ENCODE measurements at places on chromosomes 2 and 18. TPM values are rescaled to one million over a fixed set of nuclear protein-coding genes. Genes with fewer than 3 reads are reported as not detected.

The ADRA2B gene
- 0.15 TPM for total RNA-seq

DNA sequence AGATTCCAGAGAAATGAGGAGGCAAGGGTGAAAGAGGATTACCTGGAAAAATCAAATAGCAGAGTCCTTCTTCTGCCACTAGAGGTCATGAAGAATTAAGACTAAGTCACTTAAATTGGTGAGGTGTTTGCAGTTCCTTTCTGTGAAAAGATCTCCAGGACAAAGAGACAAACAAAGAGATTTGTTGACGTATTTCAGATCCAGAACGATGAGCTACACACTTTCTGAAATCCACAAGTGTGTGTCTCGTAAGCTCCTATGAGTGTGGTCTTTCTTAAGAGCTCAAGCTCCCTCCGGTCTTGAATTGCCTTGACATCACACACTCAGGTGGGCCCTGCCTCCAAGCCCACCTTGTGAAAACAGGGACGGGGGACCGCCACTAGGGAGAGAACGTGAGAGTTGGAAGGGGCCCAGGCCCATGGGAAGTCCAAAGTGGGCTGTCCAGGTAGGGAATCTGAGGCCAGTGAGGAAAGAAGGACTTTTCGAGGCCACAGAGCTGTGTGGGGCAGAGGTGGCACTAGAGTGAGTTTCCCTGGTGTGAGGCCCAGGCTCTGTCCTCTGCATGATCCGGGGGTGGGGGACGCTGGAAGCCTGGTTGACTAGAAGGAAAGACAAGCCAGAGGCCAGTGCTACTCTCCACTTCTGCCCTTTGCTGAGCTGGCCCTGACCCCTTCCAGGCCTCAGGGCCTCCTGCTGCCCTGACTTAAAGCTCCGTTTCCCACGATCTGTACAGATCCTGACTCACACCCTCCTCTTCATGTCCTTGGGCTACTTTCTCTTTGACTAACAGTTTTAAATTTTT lies 168.1 kb upstream of the NCK2 start:
- no peak for DNase-seq
- H3K4me3 ChIP-seq = no peak overlapping the region
- H3K4me1 ChIP-seq = peaks cover 6% of the 10 kb centered on the region
- H3K27me3 ChIP-seq = no peaks in the 10 kb centered on the region
- no peak overlapping the region for H3K27ac ChIP-seq

DNA sequence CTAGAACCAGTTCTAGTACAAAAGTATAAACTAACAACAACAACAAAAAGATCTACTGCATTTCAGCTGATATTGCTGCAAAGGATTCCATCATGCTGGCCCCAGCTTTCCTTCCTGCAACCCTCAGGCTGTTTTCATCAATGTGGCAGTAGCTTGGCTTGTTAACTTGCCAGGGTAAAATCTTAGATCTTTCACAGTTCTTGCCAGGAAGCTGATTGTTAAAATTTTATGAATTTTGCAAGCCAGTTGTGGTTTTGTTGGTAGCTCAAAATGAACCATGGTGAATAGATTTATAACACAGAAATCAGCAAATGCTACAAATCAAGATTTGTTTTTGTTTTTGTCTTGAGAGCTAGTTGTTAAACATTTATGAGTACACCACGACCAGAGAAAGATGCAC lies 19.3 kb downstream of the CCDC178 start:
- H3K4me3 ChIP-seq = no peak overlapping the region
- no peaks in the 10 kb centered on the region for H3K4me1 ChIP-seq
- H3K27me3 ChIP-seq = no peaks in the 10 kb centered on the region
- no peaks in the 10 kb centered on the region for H3K36me3 ChIP-seq

The NTSR2 gene
- not detected for total RNA-seq

The MAP3K2 gene
- total RNA-seq = 65.7 TPM

GRCh38 chr2:172447811-172448493 lies 20.6 kb downstream of the ITGA6 start:
- H3K4me1 ChIP-seq = peaks cover 12% of the 10 kb centered on the region
- H3K27ac ChIP-seq = no peak overlapping the region
- no peak overlapping the region for H3K4me3 ChIP-seq
- H3K27me3 ChIP-seq = no peaks in the 10 kb centered on the region
- H3K36me3 ChIP-seq = no peaks in the 10 kb centered on the region

DNA sequence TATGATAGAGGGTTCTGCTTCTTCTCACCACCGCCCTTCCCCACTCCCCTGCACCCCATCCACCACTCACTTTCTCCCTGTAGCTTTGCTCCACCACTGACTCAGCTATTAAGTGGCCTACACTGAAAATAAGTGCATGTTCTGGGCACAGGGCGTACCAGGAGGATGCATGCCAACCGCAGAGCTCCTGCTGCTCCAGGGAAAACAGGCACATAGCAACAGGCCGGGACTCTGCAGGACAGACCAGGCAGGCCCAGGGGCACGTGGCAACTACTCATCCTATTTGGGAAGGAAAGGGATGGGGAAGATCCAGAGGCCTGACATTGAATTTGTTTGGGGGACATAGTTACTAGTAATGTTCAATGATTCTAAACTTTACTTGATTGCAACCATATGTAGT lies 28.4 kb downstream of the ARL4C start:
- no peak for DNase-seq
- H3K4me1 ChIP-seq = peaks cover 3% of the 10 kb centered on the region
- no peak overlapping the region for H3K27ac ChIP-seq
- H3K27me3 ChIP-seq = no peaks in the 10 kb centered on the region

DNA sequence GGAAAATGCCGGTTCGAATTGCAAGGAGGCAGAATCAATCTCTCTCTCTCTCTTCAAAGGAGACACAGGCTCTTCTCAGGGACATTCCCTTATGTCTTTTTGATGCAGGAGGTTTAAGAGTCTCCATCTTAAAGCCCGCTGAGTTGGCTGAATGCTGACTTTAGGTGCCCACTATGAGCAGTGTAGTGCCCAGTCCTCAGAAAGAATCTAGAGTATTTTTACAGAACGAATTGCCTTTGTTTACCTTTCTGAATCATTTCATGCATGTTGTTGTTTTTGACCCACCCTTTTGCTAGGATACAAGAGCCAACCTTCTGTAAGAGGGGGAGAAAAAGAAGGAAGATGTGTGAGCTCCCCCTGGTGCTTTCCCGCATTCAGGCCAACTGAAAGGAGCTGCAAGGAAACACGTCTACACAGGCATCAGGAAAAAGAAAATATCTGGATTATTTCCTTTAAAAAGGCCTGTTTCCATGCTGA lies 193.5 kb upstream of the TCF4 start:
- H3K27me3 ChIP-seq = peaks cover 7% of the 10 kb centered on the region
- H3K4me1 ChIP-seq = peaks cover 7% of the 10 kb centered on the region
- H3K27ac ChIP-seq = no peak overlapping the region
- H3K4me3 ChIP-seq = no peak overlapping the region
- no peaks in the 10 kb centered on the region for H3K36me3 ChIP-seq
- no peak for DNase-seq

DNA sequence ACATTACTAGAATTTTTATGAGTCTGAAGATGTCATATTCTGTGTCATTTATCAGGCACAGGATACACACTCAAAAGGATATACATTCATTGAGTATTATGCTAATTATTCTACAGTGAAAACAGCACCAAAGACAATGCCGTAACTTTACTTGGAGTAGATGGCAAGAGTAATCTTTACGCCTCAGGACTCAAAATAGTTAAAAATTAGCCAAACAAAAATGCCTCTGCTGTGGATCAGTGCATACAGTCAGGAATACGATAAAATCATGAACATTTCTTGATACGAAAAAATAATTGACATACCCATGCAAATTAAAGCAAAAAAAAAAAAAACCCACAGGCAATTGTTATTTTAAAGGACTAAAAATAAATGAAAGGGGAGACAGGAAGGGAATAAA lies 129.7 kb downstream of the NETO1 start:
- H3K4me1 ChIP-seq = no peaks in the 10 kb centered on the region
- no peaks in the 10 kb centered on the region for H3K36me3 ChIP-seq
- no peak overlapping the region for H3K27ac ChIP-seq
- no peaks in the 10 kb centered on the region for H3K27me3 ChIP-seq

The OTOS gene
- not detected for total RNA-seq

DNA sequence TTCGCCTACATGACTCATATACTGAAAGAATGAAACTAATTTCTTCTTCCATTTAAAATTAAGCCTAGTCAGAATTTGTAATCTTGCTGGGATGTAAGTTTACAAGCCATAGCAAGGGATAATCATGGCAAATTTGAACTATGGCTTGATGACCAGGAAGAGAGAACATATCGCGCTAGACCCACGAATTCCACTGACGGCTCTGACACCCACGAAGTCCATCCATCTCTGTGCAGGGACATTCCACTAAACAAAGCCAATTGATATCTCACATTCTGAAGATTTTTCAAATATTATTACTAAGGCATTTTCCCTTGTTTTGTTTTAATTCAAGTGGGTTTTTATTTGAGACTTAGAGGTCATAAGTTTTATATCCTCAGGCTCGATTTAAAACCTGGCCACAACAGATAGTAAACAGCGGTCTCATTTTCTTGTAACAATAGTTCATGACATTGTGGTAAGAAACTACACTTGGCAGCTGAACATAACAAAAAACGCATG lies 113.0 kb downstream of the QPCT start:
- no peaks in the 10 kb centered on the region for H3K36me3 ChIP-seq
- H3K27ac ChIP-seq = no peak overlapping the region
- no peak overlapping the region for H3K4me3 ChIP-seq
- no peaks in the 10 kb centered on the region for H3K27me3 ChIP-seq

DNA sequence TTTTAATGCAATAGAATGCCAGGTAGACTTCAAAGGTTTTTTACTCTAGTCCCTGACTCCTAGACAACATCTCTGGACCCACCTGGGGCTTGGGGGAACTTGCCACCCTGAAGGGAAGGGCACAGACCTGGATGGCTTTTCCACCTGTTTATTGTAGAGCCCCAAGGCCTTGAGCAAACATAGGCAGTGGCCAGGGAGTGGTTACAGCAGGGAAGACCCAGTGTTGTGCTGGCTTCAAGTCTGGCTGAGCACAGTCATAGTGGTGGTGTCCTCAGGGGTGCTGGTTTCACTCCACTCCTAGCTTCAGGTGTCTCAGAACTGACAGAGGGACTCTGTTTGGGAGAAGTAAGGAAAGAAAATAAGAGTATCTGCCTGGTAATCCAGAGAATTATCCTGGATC lies 5.5 kb upstream of the SRD5A2 start:
- no peak for DNase-seq
- H3K36me3 ChIP-seq = no peaks in the 10 kb centered on the region
- H3K4me1 ChIP-seq = no peaks in the 10 kb centered on the region
- no peak overlapping the region for H3K27ac ChIP-seq

DNA sequence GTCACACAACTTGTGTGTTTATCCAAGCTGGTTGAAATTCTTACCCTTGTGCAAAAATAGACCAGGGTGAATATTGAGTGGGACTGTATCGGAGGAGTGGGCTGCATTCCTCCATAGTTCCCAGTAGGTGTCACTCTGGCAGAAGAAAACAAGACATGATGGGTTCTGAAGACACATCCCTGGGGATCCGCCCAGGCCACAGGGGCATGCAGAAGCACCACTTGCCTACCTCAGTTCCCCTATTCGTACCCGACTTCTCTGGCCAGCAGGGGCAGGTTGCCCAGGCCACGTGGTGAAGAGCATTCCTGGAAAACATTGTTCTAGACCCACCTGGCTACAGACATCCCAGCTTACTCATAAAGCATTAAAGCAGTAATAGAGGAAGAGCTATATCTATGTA lies 168.2 kb downstream of the FAM210A start:
- H3K27ac ChIP-seq = no peak overlapping the region
- no peak overlapping the region for H3K4me3 ChIP-seq
- DNase-seq = no peak
- H3K27me3 ChIP-seq = no peaks in the 10 kb centered on the region
- no peaks in the 10 kb centered on the region for H3K36me3 ChIP-seq
- H3K4me1 ChIP-seq = peaks cover 16% of the 10 kb centered on the region

DNA sequence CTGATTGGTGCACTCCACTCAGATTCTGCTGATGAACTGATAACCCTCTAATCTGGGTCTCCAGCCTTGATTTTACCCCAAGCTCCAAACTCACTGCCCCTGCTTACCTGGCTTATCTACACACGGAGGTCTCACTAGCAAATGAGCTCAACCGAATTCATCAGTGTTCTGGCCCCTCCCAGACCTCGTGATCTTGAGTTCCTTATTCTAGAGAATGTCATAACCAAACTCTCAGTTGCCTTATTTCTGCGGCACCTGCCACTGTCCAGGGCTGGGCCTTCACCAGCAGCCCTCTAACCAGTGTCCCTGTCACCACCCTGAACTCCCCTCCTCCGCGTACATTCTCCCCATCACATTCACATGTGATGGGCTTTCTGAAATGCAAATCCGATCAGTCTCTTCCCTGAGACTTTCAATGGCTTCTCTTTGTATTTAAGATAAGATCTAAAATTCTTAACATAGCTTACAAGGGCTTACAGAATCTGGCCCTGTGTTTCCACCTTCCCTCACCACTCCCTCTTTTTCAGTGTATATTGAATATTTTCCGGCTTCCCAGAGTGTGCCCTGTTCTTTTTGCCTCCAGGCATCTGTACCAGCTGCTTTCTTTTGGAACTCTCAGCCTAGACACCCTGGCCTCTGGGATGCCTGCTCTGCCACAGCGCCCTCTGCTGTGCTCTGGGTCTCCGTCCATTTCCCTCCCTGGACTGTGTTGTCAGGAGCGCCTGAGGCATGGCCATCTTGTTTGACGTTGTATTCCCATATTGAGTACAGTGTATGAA lies 31.1 kb downstream of the NAB1 start:
- H3K36me3 ChIP-seq = peaks cover 2% of the 10 kb centered on the region
- H3K4me1 ChIP-seq = no peaks in the 10 kb centered on the region
- no peaks in the 10 kb centered on the region for H3K27me3 ChIP-seq
- no peak overlapping the region for H3K4me3 ChIP-seq
- H3K27ac ChIP-seq = no peak overlapping the region

DNA sequence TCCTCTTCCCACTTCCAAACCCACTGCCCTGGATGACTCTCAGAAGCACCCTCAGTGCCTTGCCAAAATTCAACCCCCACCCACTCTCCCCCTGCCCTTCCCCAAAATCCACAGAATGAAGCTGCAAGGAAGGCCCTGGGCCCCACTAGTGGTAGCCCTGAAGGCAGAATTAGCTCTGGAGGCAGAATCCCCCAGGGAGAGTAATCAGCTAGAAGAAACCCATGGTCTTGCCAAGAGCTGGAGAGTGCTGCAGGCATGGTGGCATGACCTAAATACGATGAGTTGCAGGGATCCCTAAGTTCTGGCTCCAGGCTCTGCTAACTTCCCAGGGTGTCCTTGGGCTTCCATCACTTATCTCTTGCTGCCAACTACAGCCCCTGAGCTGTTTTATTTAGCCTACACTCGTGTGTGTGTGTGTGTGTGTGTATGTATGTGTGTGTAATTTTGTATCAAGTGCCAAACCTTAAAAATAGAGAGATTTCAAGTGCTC lies 7.9 kb downstream of the GAD1 start:
- no peak overlapping the region for H3K27ac ChIP-seq
- peaks cover 38% of the 10 kb centered on the region for H3K27me3 ChIP-seq
- H3K4me1 ChIP-seq = peaks cover 45% of the 10 kb centered on the region
- H3K4me3 ChIP-seq = no peak overlapping the region
- no peak for DNase-seq

The EGR4 gene
- total RNA-seq = 0.10 TPM

GRCh38 chr2:234415706-234416105 lies 81.2 kb downstream of the ARL4C start:
- no peak for DNase-seq
- H3K36me3 ChIP-seq = no peaks in the 10 kb centered on the region
- no peaks in the 10 kb centered on the region for H3K4me1 ChIP-seq
- no peak overlapping the region for H3K4me3 ChIP-seq
- no peak overlapping the region for H3K27ac ChIP-seq
- no peaks in the 10 kb centered on the region for H3K27me3 ChIP-seq

GRCh38 chr18:44541159-44541558 lies 139.5 kb upstream of the SETBP1 start:
- no peak overlapping the region for H3K4me3 ChIP-seq
- DNase-seq = no peak
- H3K4me1 ChIP-seq = no peaks in the 10 kb centered on the region
- no peak overlapping the region for H3K27ac ChIP-seq
- H3K27me3 ChIP-seq = no peaks in the 10 kb centered on the region
- no peaks in the 10 kb centered on the region for H3K36me3 ChIP-seq
